ENCODE measurements at places on chromosomes 6 and 20.

DNA sequence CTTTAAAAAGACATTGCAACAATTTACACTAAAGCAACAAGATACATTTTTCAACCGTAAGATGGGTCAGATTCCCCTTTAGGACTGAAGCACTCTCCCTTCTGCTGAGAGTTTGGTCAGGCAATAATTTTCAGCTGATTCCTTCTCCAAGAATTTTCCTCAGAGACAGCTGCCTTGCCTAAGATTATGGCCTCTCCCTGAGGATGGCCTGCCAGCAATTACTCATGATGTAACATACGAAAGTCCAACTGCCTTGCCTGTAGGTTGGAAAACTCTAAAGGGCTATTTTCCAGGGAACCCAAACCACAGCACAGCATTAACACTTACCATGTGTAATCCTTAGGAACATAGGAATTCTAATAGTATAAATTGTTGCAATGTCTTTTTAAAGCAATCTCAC is 229.1 kb upstream of the FLRT3 start:
- DNase-seq: no peak

DNA sequence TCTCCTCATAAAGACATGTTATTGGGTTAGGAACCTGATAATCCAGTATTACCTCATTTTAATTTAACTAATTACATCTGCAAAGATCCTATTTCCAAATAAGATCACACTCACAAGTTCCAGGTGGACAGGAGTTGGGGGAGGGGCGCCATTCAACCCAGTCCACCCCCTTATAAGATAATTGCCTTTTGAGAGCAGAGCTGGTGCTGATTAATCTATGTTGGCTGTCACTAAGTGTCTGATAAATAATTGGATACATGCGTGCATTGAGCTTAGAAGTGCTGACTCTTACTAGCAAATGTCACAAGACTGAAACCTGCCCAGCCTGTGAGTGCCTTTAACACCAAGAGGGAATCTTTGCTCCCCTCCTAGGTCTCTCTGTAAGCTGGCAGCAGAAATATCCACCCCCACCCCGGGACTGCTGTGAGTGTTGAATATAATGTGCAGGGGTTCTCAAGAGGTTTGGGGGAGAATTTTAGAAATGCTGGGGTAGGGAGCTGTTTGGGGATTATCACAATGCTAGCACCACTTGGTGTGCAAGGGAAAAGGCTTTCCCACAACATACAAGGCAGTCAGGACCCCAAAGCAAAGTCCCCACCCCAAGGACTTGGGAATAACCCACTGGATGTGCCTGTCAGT is 87.5 kb downstream of the ANKRD60 start:
- no peak for DNase-seq

GRCh38 chr6:32116674-32117073 is 7.5 kb upstream of the TNXB start:
- DNase-seq: no peak

- no peak for DNase-seq
Observed at GRCh38 chr6:1351381-1352008, 37.9 kb upstream of the FOXF2 start.

Data from NCI-H1930 (cell line).